ENCODE measurements at places on chromosomes 3 and 15.

DNA sequence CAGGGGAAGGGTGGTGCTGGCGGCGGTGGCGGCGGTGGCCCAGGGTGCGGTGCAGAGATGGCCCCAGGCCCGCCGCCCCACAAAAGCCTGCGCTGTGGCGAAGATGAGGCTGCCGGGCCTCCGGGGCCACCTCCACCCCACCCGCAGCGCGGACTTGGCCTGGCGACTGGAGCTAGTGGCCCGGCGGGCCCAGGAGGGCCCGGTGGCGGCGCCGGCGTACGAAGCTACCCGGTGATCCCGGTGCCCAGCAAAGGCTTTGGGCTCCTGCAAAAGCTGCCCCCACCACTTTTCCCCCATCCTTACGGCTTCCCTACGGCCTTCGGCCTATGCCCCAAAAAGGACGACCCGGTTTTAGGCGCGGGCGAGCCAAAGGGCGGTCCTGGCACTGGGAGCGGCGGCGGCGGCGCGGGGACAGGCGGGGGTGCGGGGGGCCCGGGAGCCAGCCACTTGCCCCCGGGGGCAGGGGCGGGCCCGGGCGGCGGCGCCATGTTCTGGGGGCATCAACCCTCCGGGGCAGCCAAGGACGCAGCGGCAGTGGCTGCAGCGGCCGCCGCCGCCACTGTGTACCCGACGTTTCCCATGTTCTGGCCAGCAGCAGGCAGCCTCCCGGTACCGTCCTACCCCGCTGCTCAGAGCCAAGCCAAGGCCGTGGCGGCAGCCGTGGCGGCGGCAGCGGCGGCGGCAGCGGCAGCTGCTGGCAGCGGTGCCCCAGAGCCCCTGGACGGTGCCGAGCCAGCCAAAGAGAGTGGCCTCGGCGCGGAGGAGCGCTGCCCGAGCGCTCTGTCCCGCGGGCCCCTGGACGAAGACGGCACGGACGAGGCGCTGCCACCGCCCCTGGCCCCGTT, 1.6 kb downstream of the SKOR1 start:
- DNase-seq = no peak

- no peak for DNase-seq
Measured at GRCh38 chr15:62902821-62903220, 139.7 kb upstream of the TPM1 start.

DNA sequence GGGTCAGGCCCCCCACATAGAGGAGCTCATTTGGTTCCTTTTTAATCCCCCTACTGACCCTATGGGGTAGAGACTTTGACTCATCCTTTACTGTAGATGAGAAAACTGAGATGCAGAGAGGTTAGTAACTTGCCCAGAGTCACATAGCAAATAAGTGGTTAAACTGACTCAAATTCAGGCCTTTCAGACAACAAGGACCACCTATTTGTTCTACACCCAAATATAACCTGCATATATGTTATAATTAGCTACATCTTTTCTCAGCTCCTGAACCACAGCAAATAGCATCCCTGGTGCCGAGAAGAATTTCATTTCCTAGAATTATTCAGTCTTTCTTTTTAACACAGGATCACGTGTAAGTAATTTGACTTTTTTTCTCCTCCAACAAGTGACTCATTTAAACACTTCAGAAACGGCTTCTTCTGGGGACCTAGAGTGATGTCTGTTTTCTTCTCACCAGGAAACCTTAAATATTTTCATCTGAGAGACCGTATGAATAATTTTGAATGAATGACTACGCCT, 57.4 kb downstream of the MGLL start:
- DNase-seq = no peak

GRCh38 chr15:50670115-50670514, 16.5 kb downstream of the TRPM7 start:
- no peak for DNase-seq

DNA sequence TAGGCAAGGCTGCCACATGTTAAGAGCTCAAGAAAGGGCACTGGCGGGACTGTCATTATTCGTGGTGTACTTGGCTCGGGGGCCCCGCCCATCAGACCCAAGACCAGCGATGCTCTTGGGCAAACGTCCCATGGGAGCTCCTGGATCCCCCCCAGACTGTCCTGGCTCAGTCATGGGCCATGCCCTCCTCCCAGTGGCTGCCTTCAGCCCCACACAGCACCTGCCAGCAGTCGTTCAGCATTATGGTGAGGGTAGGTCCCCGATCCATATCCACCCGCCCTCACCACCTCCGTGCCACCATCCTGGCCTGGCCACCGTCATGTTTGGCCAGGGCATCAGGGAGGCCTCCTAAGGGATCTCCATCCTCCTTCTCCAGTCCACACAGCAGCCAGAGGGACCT, 51.4 kb upstream of the IQSEC1 start:
- no peak for DNase-seq

- no peak for DNase-seq
Measured at GRCh38 chr3:184945886-184946625, 134.1 kb downstream of the VPS8 start.

GRCh38 chr3:141353652-141354495, 14.4 kb upstream of the ZBTB38 start:
- peak; percentile 80 for DNase-seq

DNA sequence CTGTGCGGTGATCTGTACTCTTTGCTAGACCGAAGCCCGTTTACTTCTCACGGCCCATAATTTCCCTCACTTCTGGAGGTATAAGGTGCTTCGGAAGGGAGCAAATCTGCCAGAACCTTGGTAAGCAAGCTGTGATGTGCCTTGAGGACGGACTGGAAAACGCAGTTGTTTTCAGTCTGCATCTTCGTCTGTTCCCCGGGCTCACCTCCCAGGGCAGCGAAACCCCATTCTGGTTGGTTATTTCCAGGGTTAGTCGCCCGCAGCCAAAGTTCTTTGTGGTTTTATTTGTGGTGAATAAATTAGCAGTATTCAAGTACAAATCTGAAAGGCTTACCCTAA, 401 bp downstream of the RAMAC start:
- no peak for DNase-seq

DNA sequence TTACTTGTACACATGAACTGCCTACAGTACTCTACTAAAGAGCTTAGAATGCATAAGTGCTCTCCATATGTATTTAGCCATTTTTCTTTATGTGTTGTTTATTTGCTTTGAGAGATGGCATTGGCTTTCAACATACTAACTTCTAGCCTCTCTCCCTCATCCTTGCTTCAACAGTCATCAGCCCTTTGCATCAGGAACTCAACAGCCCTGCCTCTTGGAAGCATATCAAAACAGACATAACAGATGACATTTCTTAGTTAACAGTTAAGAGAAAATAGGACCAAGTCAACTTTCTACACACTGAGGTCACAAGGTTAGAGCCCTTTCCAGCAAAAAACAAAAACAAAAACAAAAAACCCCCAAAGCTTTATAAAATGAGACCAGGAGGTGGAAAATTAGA, 145.6 kb downstream of the TCF12 start:
- DNase-seq = no peak

- DNase-seq = no peak
Measured at GRCh38 chr3:45524565-45524964, 70.0 kb upstream of the LIMD1 start.

DNA sequence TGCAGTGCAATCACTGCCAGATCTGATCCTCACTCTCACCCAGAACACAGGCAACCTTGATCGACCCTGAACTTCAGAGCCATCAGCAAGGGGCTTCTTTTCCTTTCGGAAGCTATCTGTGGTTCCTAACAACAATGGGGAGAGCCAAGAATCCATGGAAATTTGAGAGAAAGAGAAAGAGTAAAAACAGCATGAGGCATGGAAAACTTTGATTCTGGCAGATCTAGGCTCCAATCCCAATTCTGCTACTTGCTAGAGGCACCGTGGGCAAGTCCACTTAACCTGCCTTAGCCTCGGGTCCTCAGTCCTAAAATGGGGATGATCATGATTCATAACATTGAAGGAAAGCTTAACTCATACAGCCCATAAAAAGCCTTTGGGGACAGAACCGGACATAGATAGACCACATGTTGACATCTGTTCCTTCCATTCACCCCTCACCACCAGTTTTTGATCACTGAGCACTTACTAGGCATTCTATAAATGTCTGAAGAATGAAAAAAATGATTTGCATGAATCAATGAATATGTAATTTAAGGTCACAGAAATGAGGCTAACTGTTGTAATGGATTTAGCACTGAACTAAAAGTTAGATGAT, 605.7 kb upstream of the CFAP20DC start:
- DNase-seq = no peak

- no peak for DNase-seq
Measured at GRCh38 chr15:70443486-70444273, 319.7 kb downstream of the UACA start.

GRCh38 chr3:126955004-126955790, 27.7 kb upstream of the PLXNA1 start:
- DNase-seq = no peak

- DNase-seq = no peak
Measured at GRCh38 chr15:100686021-100686724, 83.8 kb downstream of the ASB7 start.

DNA sequence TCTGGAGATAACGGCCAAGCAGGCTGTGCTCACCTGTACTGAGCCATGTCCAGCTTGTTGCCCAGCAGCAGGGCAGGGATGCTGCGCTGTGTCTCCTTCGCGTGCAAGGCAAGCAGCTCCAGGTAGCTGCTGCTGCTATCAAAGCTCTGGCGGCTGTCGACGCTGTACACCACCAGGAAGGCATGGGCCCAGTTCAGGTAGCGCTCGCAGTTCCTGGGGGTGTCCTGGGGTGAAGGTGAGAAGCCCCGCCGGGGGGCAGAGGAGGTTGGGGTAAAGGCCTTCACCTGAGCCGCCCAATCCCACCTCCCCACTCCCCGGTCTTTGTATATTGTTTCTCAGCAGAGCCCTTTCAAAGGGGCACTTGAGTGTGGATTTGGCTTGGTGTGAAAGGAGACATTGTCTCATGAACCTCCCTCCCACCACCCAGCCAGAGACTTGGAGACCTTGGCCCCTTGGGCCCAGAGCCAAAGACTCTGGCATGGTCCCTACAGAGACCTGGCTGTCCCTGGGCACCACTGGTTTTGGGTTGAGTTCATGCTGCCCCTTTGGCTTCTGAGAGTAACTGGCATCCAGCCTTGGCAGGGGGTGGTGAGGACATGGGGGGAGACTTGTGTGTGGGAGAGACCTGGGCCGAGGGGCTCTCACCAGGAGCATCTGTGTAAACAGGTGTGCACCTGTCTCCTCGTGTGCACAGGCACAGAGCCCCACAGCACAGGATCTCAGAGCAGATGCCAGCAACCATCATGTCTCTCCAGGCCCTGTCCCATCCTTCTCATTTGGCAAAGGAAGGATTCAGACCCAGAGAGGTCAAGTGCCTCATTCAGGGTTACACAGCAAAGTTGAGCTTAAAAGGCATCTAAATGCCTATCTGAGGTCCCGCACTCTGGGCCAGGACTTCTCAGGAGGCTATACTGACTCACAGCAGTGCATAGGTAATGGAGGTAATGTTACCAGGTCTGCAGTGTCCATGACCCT, 9.1 kb downstream of the RASL12 start:
- DNase-seq = no peak

DNA sequence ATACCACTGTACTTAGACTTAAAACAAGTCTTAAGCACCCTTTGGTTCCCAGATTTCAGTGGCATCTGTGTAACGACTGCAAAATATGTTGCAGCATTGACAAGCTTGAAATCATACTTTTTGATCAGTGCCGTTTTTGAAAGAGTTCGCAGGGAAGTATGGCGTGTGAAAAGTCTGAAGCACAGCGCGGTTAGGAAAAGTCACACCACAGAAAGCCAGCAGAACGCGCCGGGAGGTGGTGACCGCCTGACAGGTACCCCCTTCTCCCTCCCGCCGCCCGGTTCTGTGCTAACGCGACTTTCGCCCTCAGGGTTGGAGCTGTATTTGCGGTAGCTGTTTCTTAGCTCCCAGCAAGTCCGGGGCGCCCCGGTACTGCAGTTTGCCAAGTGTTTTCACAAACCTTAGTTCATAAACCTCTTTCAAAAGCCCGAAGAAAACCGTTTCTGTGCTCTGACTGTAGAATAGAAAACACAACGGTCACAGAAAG, 481 bp upstream of the CRYBG3 start:
- DNase-seq = peak; percentile 4

DNA sequence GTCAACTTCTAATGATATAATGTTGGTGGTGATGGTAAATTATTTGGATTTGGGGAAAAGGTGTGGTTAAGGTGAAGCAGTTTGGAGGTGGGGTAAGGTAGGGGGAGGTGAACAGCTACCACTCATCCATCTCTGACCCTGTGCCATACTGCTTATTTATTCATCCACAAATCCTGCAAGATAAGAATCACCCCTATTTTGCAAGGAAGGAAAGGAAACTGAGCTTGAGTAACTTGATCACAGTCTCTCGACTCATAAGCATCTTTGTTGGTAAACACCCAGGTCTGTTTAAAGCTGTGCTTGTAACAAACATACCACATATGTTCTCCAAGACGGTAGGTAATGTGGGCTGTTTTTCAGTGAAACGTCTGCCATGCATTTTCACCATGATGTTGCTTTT, 67.3 kb downstream of the PTPRG start:
- DNase-seq = no peak

DNA sequence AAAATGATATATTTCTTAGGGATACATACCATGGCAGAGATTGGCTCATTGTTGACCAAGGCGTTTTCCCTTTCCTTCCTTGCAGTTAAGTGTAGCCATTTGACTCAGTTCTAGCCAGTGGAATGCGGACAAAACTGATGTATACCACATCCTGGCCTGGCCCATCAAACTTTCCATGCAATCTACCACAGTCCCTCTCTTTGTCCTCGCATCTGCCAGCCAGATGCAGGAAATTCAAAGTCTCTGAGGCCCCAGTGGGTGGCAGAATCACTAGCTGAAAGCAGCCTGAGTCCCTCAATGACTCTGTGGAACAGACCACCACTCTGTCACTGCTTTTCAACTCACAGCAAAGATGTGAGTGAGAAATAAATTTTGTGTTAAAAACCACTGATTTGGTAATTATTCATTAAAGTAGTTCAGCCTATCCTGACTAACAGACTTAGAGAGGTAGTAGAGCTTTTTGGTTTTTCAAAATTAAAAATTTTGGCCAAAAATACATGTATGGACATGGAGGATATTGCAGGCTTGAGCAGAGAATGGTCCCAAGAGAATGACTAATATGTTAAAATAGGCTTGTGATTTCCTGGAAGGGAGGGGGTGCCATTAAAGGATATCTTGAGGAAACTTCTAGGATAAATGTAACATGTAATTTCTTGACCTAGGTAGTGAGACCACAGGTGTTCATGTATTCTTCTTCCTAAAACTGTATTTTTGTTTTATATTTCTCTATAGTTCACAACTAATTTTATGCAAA, 10.9 kb downstream of the LRRFIP2 start:
- no peak for DNase-seq

- no peak for DNase-seq
Measured at GRCh38 chr15:72972362-72972761, 79.9 kb upstream of the NEO1 start.

DNA sequence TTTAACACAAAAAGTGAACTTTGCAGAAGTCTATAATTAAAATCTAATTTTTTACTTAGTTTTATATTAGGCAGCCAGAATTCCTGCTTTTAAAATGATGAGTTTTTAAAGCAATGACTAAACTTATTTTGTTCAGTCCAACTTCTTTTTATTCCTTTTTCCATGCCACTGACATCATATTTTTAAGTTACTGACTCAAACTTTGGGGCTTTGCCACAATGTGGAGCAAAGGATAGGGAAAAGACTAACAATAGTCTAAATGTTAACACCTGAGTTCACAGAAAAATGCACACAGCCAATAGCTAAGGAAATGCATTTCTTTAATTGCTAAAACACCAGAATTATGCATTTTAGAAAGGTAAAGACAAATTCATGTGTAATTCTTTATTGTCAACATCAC, 647.6 kb upstream of the DPPA4 start:
- no peak for DNase-seq

- DNase-seq = no peak
Measured at GRCh38 chr3:108487439-108487838, 23.0 kb downstream of the MYH15 start.
